CD4-positive, alpha-beta T cell treated with Interleukin-6 at 100 ng/mL for 8 hours (primary cell): ENCODE measurements at places on chromosomes 2 and 18.

DNA sequence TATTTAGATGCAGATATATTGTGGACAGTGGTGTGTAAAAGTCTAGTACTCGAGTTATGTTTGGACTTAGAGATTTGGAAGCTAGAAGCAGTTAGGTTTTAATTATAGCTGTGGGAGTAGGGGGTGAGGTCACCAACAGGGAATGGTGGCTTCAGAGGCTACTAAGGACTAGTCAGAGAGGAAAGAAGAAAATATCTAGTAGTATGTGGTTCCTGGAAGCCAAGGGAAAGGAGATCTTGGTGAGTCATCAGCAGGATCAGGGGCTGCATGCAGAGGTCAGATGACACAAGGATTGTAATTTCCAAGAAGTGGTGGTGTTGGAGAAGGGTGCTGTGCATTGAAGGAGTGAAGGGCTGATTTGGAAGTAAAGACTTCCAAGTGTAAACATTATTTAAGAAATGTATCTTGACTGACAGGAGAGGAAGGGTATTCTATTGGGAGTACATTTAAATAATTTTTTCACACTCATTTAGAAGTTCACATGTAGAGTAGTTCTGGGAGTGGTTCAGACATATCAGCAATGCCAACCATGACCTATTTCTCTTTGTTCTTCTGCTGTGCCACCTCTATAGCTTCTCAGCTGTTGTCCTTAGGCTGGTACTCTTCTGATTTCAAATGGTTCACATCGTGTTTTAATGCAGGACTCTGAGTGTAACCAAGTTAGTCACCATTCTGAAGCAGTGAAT, 59.1 kb downstream of the ACSL3 start:
- no peak for DNase-seq

GRCh38 chr2:236665572-236666118, 96.0 kb downstream of the ACKR3 start:
- no peak for DNase-seq

DNA sequence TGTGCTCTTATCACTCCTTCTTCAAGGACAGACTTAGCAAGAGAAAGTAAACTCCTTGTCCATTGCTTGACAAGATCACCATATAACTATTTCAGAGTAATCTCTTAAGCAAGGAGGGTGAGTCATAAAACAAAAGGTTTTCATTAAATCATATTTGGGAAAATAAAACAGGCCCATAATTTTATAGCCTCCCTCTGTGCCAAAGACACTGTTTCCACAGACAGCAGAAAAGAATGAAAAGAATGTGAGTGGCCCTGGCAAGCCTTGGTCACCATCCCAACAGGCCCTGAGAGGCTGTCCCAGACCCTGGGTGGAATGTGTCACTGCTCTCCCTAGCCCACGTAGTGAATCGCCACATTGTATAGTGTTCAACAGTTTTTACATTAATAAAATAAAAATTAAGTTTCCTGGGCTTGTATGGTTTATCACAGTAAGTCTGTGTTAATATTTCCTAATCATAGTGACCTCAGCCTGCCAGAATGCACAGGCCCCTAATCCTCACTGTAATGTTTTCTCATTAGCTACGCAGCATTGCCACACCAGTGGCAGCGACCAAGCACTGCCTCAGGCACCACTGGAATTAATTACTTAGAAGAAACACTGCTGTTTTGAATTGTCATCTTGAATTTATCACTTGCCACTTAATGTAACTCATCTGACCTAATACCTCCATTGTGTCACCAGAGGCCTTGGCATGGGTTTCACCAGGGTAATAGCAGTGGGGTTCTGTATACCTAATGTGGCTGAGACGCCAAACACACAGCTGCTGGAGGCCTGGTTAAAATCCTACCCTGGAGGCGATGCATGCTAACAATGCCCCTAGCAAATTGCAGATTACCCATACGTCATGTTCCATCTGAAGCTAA, 401.9 kb downstream of the LNPK start:
- DNase-seq: no peak

- DNase-seq: no peak
These were observed 19.9 kb downstream of the ARMC9 start for GRCh38 chr2:231218366-231218765.

DNA sequence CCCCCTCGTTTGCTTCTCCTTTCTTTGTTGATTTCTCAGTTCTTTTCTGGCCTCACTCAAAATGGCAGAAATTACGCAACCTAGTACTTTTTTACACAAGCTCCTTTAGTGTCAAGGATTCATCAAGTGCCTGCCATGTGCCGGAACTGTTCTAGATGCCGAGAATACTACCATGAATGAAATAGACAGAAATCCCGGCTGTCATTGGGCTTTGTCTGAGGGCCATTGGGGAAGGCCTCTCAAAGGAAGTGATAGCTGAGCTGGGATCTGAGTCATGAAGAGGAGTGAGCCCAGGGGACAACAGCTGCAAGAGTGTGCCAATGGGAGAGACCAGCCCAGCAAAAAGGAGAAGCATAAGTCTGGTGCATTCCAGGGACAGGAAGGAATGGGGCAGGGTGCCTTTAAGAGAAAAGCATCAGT, 34.3 kb upstream of the PPP1CB start:
- no peak for DNase-seq

- DNase-seq: no peak
These were observed 548.8 kb upstream of the NRP2 start for GRCh38 chr2:205133544-205133943.

DNA sequence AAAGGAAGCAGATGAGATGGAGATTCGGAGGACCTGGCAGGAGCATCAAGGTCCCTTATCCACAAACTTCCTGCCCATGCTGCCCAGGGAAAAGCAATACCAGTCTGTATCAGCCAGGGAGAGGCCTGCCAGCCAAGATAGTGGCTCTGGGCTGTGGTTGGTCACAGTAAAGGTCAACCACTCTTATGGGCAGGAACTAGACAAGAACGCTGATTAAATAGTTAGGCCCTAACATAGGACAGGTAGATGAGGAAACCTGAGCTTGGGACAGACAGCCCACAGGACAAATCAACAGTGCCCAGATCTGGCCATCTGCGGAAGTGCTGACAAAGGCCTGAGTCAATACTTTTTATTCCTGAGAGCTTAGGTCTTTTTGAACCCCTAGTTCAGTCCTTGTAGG, 10.7 kb downstream of the PSTPIP2 start:
- DNase-seq: no peak

- DNase-seq: peak; percentile 82
These were observed 25.1 kb upstream of the TMEM182 start for GRCh38 chr2:102736410-102737409.

GRCh38 chr2:71792926-71793761, 339.8 kb downstream of the DYSF start:
- DNase-seq: no peak

GRCh38 chr2:217279556-217279955, 419.7 kb upstream of the TNP1 start:
- DNase-seq: no peak

- peak; percentile 14 for DNase-seq
These were observed 16.5 kb downstream of the DYNC1I2 start for GRCh38 chr2:171703574-171704347.

- no peak for DNase-seq
These were observed 91.1 kb downstream of the ZNF532 start for GRCh38 chr18:58955738-58956137.

- DNase-seq: no peak
These were observed 529.2 kb upstream of the LINC00305 start for GRCh38 chr18:64678048-64678447.
